ENCODE measurements at places on chromosomes 2 and 18. TPM values are rescaled to one million over a fixed set of nuclear protein-coding genes. Genes with fewer than 3 reads are reported as not detected.

DOK6 gene
- 4.9 TPM for total RNA-seq

- DNase-seq, result no peak
Observed at GRCh38 chr2:202261531-202261930, 4.0 kb upstream of the NOP58 start.

DNA sequence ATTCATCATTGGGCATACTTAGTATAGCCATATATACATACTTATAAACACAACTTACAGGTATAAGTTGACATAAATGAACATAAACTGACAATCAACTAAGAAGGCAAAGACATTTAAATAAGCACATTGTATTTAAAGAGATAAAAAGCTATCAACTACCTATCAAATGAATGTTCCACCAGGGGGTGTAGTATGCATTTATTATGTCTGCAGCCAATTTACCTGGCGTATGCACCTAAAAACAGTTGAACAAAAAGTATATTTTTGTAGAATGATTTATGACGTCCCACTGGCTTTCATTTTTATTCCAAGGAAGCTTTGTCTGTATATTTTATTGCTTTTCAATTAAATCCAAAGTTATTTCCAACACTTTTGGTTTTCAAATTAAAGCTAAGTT, 323.5 kb downstream of the AFF3 start:
- DNase-seq, result no peak

DNA sequence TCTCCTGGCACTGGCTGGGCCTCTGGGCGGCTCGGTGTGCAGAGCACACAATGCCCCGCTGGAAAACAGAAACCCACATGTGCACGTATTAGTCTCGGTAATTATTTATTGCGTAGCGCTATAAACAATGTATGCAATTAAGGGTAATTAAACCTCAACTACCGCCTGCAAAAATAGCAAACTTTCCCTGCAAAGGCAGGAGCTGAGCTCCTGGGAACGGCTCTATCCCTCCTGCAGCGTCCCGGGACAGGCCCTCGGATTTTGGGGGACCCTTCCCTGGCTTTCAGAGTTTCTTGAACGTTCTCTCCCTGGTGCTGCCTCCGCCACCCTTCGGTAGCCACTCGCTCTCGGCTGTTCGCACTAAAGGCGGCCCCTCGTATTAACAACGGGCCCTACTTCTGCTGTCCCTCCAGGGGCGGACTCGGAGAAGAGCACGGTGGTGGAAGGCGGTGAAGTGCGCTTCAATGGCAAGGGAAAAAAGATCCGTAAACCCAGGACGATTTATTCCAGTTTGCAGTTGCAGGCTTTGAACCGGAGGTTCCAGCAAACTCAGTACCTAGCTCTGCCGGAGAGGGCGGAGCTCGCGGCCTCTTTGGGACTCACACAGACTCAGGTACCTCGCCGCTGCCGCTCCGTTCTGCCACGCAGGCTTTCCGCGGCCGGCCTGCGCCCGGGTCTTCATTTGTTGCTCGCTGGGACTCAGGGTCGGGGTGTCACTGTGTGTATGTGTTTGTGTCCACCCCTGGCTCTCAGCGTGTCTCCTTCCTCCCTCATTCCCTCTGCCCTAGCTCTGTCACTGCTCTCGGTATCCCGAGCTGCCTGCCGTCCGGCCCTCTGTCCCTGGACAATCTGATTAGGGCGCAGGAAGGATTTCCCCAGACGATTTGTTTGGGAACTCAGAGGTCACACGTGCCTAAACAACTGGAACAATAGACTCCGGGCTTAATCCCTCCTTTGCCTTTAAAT, 1.2 kb downstream of the DLX1 start:
- DNase-seq, result peak; percentile 15

FZD7 gene
- total RNA-seq, result 22.4 TPM

GRCh38 chr18:75210274-75211001, at the start of gene TSHZ1:
Gene TSHZ1, plus strand, starts transcription at chr18:75210797. Its CDS starts 1,080 bp downstream, at chr18:75211877.
- peak; percentile 98 for DNase-seq

DNA sequence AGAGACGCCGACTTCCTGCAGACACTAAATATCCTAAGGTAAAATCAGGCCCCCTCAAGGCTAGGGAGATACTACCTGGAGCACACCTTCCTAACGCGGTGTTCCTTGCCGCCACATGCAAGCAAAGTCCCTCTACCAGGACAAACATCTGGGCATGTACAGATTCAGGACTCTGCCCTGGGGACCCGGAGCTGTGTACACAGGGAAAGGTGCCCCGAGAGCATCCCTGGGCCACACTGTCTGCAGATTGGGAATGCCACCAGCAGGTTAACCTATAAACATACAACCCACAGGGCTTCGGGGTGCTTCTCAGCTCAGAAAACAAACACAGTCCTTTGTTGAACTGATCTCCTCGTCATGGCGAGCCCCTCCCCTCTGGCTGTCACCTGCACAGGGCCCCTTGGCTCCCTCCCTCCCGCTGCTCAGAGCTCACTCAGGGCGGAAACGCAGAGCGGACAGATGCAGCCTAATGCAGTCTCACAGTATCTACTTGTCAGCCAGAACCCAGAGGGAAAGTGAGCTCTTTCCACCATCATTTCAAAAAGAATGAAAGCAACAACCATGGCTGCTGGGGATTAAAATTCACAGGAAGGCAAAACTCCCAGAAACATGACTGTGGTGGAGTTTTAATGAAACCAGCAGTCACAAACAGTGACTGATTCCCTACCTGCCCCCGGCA, 218.8 kb downstream of the HDAC4 start:
- no peak for DNase-seq

HOXD12 gene
- not detected for total RNA-seq

DNA sequence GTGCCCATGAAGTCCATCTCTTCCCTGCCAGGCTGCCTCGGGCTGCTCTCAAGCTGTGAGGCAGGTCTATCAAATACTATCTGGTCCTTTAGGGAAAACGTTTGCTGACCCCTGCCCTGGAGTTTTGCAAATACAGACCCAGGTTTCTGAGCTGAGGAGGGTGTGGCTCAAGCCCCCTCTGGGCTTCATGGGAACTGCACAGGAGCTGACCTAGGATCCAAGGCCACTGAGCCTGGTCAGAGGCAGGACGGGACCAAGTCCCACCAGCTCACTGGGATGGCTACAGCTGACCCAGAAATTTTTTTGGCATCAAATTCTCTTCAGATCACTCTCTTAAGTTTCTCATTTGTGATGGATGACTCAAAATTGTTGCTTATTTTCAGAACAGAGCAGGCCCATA, 14.1 kb downstream of the ZNF516 start:
- no peak for DNase-seq

- DNase-seq, result no peak
Observed at GRCh38 chr2:126898636-126899035, at the start of gene TEX51. Gene TEX51, plus strand, starts transcription at chr2:126898890. Its CDS starts 29 bp downstream, at chr2:126898919.

GRCh38 chr2:173185437-173185836, 109.8 kb downstream of the MAP3K20 start:
- no peak for DNase-seq

DNA sequence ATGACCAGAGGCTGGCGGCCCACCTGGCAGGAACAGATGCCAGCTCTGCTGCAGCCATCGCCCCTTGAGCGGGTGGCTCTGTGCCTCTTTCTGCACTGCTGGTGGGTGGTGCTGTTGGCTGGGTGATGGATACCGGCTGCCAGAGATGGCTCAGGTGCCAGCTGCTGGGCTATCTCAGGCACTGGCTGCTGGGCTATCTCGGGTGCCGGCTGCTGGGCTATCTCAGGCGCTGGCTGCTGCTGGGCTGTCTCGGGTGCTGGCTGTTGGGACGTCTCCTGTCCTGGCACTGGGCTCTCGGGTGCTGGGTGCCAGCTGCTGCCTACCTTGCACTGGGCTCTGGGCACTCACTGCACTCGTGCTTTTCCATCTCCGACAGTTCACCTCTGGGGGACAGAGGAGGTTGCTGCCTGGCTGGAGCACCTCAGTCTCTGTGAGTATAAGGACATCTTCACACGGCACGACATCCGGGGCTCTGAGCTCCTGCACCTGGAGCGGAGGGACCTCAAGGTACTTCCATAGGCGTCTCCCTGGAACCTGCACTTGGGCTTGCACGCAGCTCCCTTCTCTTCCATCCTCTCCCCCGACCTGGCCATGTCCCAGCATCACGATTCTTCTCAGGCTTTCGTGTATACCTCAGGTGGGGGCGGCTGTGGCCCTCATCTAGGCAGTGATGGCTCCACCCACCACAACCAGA, 98.4 kb downstream of the USP40 start:
- no peak for DNase-seq

UGT1A7 gene
- total RNA-seq, result not detected

Measured in muscle of leg (tissue), 16 donors.